SJSA1 (cell line): ENCODE measurements at places on chromosomes 11 and 22. TPM values are rescaled to one million over a fixed set of nuclear protein-coding genes. Genes with fewer than 3 reads are reported as not detected.

The DGKZ gene
- 43.7 and 47.6 TPM in 2 replicates for total RNA-seq

The FGF4 gene
- total RNA-seq: not detected in 2 replicates

The HSCB gene
- 22.3 and 22.7 TPM in 2 replicates for total RNA-seq

The MIAT gene
- total RNA-seq: under 0.01 and 0.11 TPM in 2 replicates

The MYEOV gene
- total RNA-seq: 3.4 and 5.3 TPM in 2 replicates

The SMTNL1 gene
- total RNA-seq: not detected in 2 replicates

The DEPDC7 gene
- 15.0 and 22.5 TPM in 2 replicates for total RNA-seq

The MFRP gene
- not detected in 2 replicates for total RNA-seq

The POU2AF3 gene
- not detected in 2 replicates for total RNA-seq

The HARBI1 gene
- 4.9 and 7.2 TPM in 2 replicates for total RNA-seq

The APLNR gene
- total RNA-seq: not detected in 2 replicates

The OR4A16 gene
- total RNA-seq: not detected in 2 replicates

The LUZP2 gene
- not detected in 2 replicates for total RNA-seq

The GGTLC3 gene
- 0.26 TPM in 1 of 2 replicates, not detected in the other for total RNA-seq

The IL18 gene
- total RNA-seq: 1.2 and 2.1 TPM in 2 replicates

The BBOX1 gene
- total RNA-seq: not detected in 2 replicates

The ARHGAP42 gene
- 17.2 and 20.3 TPM in 2 replicates for total RNA-seq

The CTSW gene
- 1.9 TPM in 1 of 2 replicates, not detected in the other for total RNA-seq

The MMP27 gene
- not detected in 2 replicates for total RNA-seq

The TRIOBP gene
- 90.4 and 92.5 TPM in 2 replicates for total RNA-seq

The C11orf87 gene
- total RNA-seq: 0.78 TPM in 1 of 2 replicates, not detected in the other

The OVCH2 gene
- total RNA-seq: 0.47 and 0.63 TPM in 2 replicates

The MMP1 gene
- 0.29 and 1.1 TPM in 2 replicates for total RNA-seq

The CD82 gene
- total RNA-seq: 14.5 and 15.5 TPM in 2 replicates

The PDGFB gene
- 0.13 TPM in 1 of 2 replicates, not detected in the other for total RNA-seq

The ADAMTS8 gene
- total RNA-seq: 0.03 TPM in 1 of 2 replicates, not detected in the other
